ENCODE measurements at places on chromosomes 5 and 9.

- no peak for DNase-seq
Observed at GRCh38 chr9:99818500-99818899, 3.2 kb upstream of the NR4A3 start.

DNA sequence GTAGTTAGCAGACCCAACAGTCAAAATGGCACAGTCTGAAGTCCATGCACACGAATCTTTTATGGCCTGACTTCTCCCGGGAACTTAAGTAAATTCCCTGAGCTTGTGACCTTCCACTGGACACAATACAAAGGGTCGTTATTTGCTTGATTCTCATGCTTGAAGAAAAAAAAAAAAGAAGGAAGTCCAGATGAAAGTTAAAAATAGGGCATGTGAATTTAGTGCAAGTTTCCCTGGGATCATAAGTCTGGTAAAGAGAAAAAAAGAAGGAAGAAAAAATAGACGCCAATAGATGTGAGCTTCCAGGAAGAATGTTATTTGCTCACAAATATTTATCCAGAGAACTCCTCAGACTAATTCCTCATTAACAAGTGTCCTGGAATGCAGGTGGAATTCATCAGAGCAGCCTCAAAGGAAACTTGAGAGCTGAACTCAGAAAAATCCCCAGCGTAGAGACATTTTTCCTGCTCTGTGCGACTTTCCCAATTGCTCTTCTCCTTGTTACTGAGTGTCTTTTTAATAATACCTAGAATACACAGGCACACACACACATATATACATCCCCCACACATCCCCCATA lies 616.3 kb downstream of the EBF1 start:
- no peak for DNase-seq

DNA sequence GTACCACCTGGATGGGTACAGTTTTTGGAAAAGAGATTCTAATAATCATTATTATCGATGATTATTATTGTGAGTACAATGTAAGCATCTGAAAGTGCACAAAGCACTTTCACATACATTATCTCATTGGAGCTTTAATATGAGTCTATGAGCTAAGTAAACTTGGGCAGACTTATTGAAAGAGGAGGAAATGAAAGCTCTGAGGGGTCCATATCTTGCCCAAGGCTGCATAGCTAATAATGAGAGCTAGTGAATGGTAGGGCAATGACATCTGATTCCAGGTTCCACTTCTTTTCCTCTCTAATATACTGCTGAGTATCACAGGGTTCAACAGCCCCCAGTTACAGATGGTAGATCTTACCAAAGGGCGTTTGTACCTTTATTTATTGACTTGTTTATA lies 26.1 kb downstream of the TIMD4 start:
- no peak for DNase-seq

- no peak for DNase-seq
Observed at GRCh38 chr9:4667681-4668080, 1.4 kb upstream of the SPATA6L start.

DNA sequence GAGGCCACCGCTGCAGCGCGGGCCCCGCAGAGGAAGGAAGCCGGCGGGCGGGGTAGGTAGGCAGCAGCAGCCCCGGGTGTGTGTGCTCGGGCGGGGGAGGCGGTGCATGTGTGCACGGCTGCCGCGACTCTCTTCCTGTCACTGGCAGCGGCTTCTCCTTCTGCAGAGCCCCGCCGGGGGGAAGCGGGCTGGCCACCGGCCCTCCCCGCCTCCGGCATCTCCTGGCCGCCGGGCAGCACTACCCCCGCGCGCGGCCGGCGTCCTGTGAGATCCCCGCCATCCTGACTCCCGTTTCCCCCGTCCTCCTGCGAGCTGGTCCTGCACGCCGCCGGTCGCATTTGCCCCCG lies 315 bp downstream of the PIK3R1 start:
- no peak for DNase-seq

DNA sequence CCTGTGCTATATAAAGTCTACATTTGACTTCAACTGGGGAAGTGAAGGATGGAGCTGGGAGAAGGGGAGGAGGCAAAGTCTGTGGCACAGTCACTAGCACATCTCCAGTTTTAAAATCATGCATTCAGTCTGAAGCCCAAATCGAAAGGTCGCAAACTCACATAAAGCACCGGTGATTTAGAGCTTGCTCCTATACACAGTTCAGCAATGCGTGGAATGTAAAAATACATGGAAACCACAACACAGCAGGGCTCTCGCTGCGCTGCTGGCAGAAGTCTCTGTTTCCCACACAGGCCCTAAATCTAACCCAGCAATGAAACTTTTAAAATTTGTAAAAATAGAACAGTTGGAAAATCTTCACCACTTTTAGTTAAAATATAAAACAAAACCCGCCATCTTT lies 68.2 kb downstream of the EBF1 start:
- no peak for DNase-seq

DNA sequence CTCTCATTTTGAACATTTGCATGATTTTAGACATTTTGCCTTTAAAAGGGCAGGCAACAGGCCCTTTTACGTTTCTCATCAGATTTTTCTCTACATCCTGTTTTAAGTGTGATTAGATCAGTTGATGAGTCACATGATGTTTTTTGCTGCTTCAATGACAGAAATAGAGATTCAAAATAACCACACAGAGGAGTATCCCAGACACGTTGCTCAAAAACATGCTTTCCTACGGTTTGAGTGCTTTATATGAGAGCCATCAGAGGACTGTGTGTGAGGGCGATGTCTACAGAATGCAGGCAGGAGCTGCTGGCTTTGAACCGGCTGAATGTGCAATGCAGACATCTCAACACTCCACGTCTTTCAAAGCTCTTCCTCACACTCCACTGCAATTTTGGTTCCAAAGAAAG lies 42.1 kb downstream of the OTULIN start:
- DNase-seq = no peak

GRCh38 chr5:122229551-122229950 lies 82.5 kb upstream of the SNCAIP start:
- DNase-seq = no peak

GRCh38 chr5:150246429-150246828 lies 43.1 kb downstream of the CAMK2A start:
- no peak for DNase-seq

GRCh38 chr5:59593439-59594007 lies 300.0 kb downstream of the PDE4D start:
- no peak for DNase-seq

DNA sequence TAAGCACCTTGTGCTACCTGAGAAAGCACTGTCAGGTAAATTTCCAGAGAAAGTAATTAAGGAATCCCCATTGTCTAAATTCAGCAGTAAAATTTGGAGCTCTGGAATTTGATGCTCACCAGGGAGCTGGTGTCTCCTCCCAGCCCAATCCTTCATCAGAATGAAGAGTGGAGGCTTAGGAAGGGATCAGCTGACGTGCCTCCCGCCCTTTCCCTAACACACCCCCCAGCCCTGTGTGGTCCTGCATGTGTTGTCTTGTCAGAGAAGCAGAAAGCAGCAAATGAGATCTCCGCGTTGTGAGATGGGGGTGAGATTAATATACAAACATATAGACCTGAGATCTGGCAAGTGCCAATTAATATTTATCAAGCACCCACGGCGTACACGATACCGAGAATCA lies 26.9 kb upstream of the BARHL1 start:
- DNase-seq = no peak

DNA sequence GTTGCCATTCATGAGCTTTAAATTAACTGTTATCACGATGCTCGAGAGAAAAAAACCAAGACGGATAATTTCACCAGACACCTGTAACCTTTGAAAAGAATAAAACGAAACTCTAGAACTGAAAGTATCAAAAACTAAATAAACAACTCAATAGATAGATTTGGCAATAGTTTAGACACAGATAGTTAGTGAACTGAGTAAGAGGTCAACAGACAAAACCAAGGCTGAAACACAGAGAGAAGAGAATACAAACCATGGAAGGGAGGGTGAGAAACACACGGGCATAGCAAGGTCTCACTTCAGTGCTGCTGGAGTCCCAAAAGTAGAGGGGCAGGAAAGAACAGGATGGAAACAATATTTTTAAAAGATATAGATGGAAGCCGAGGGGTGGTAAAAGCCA lies 3.3 kb upstream of the OR2V1 start:
- no peak for DNase-seq

- DNase-seq = no peak
Observed at GRCh38 chr9:36486329-36486932, 86.3 kb upstream of the MELK start.

DNA sequence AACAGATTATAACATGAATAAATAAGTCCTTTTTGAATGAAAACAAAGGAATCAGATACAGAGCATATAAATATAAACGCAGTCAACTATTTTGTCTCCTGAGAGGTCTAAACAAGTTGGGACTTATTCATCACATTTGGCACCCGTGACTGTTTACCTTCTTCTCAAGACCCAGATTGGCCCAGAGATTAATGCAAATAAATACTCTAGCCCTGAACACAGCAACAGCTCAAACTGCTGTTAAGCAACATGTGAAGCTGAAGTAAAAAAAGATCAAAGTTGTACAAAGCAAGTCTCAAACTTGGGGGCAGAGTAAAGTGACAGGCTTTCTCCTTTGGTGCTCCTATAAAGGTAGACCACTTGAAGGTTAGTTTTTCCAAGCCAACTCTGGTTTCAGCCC lies 95.0 kb upstream of the NR5A1 start:
- DNase-seq = no peak

DNA sequence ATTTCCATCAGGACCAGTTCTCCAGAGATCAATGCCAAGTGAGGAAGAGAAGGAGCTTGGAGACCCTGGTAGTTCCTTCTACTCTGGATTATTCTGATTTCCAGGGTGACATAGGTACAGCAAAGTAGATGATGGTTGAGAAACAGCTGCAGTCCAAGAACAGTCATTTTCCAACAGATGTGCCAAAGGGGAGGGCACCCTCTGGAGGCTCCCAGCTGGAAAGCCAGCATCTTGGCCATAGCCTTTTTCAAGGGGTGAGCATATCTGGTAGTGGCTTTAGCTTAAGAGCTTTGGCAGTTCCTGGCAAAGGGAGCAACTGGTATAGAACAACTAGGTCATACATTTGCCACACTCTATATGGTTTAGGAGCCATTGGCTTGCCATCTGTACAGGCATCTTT lies 492.7 kb downstream of the RASEF start:
- no peak for DNase-seq

DNA sequence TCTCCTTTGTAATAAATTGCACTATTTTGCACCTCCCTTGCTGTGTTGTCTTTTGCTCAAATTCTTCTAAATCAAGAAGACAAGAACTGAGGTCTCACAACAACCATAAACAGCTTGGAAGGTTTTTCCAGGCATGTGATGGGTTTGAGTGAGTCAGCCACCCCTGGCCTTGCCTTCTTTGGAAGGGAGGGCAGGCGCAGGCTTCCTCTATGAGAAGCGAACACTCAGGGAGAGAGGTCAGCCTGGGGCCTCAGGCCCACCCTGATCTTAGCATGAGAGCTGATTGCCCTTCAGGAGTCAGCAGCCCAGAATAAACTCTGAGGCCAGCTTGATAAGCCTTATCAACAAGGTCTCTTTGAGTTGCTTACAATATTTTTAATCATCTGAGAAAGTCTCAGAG lies 31.6 kb downstream of the S1PR3 start:
- no peak for DNase-seq

- no peak for DNase-seq
Observed at GRCh38 chr5:146553446-146553845, 37.5 kb upstream of the GPR151 start.

DNA sequence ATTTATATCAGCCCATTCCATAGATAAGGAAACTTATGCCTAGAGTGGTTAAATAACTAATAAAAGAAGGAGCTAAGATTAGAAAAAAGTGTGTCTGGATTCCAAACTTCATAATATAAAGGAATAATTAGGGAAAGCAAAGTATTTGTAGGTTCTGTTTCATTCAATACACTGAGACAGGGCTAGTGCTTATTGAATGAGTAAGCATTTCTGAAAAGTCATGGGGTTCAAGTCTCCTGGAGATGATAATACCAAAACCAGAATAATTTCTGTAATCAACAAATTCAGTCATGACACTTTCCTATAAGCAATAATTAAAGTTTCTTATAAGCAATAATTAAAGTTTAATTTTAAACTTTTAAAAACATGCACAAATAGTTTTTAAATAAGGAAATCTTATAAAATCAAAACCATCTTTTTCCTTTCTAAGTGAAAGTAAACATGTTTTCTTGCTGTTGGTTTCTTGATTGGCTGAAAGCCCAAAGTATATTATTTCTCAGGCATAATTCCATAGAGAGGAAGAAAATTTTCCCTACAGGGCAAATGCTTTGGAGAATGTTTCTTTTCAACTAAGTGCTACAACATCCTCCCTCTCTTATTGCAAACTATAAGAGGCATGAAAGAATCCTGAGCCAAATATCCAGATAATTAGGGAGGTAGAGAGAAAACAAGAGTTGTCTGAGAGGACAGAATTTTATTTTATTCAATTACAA lies 510.2 kb downstream of the PRELID2 start:
- DNase-seq = no peak

DNA sequence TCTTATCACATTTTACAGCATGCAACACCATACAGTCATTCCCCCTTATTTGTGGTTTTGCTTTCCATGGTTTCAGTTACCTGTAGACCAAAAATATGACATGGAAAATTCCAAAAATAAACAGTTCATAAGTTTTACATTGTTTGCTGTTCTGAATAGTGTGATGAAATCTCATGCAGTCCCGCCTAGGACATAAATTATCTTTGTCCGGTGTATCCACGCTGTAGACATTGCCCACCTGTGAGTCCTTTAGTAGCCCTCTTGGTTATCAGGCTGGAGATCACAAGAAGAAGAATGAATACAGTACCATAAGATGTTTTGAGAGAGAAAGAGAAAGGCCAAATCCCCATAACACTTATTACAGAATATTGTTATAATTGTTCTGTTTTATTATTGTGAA lies 68.1 kb downstream of the SLC46A2 start:
- DNase-seq = no peak

DNA sequence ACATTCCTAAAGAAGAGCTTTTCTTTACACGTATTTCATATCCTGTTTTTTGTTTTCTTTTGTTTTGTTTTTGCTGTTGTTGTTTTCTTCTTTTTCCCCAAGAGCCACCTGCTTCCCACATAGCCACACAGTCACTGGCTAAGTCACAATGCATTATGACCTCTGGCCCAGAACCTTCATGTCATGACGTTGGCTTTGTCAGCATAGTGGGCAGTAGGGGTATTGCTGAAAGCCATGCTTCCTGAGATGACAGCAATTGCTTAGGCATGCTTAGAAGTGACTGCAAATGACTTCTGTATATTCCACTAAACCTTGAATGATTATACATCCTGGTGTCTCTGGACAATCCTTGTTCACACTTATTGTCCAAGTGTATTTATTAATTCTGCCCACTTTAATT lies 375.8 kb downstream of the TAF11L14 start:
- DNase-seq = no peak

GRCh38 chr5:111968459-111968858 lies 211.5 kb upstream of the NREP start:
- DNase-seq = no peak
